ENCODE measurements at places on chromosomes 5 and 9.

- no peak for DNase-seq
These were observed 419.4 kb upstream of the PTGER4 start for GRCh38 chr5:40260361-40260760.

- DNase-seq, result no peak
These were observed 5.0 kb downstream of the NSMF start for GRCh38 chr9:137454145-137454596.

DNA sequence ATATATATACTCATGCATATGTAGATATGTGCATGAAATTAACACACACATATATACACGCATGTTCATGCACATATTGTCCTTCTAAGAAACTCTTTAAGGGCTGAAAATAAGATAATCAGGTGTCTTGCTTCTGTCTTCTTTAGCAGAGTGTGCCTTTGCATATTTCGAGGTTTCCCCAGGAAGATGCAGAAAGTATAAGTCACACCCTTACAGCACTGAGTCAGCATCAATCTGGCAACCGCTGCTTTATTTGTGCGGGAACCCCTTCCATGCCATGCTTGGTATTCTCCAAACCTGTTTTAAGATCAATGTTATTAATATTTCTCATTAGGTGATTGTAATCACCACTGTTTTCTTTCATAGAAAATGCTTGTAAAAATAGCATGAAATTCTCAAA is 557.9 kb downstream of the CAAP1 start:
- no peak for DNase-seq

DNA sequence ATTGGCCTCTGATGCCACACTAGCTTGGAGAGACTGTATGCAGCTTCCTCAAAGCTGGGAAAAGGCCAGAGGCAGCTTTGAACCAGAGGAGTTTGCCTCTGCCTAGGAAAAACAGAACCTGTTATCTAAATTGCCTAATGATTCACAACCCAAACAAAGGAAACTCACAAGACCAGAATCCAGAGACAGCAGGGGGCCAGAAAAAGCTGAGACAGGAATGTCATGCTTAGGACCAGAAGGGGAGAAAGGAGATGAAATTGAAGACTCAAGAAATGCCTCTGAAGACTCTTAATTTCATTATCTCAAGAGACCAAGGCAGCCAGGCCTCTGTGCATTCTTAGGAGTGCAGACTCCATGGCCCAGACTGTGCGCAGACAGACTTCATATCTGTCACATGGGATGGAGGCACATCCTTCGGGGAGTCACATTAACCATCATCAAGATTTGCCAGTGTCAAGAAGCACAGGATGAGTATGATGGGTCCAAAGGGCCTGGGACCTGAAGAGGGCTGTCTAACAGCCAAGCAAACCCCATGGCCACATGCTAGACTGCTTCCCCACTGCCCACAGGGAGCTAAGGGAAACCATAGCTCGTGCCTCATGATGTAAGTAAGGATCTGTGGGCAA is 57.3 kb downstream of the ARSB start:
- DNase-seq, result no peak

- DNase-seq, result no peak
These were observed 183.3 kb downstream of the DIRAS2 start for GRCh38 chr9:90459321-90459720.

DNA sequence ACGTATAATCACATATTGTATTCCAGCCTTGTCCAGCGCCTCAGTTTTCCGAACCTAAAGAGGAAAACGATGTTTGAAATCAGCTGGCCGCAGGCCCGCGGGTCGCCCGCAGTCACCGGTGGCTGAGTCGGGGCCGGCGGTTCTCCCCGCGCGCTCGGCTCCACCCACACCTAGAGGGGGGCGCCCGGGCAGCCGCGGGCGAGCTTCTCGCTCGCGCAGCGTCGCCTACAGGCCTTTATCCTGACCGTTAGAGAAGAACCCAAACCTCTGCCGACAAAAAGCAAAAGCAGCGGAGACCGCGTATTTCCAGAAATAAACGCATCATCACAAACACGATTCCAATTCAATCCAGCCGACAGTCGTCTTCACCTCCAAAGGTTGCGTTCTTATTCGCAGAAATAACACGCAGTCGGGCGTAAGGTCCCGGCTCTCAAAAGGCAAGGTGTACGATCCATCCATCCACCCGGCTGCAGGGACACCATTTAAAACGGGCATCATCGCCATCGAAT is 725 bp upstream of the NIPBL start:
- no peak for DNase-seq

DNA sequence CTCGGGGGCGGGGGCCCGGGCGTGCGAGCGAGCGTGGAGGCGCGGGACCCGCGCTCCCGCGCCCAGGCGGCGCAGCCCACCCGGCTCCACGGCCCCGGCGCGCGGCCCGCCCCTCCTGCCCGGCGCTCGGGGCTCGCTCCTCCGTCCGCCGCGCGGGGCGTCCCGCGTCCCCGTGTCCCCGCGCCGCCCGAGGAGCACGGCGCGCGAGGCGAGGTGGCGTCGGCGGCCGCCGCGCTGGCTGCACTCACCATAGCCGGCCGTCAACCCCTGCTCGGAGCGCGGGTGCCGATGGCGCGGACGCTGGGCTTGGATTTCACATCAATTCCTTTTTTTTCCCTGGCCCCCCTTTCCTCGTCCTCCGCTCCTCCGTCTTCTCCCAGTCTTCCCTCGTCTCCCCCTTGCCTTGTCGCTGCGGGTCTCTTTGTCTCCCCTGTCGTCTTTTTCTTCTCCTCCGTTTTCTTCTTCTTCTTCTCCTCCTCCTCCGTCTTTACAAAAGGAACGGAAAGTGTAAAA is 494 bp downstream of the PTCH1 start:
- no peak for DNase-seq

DNA sequence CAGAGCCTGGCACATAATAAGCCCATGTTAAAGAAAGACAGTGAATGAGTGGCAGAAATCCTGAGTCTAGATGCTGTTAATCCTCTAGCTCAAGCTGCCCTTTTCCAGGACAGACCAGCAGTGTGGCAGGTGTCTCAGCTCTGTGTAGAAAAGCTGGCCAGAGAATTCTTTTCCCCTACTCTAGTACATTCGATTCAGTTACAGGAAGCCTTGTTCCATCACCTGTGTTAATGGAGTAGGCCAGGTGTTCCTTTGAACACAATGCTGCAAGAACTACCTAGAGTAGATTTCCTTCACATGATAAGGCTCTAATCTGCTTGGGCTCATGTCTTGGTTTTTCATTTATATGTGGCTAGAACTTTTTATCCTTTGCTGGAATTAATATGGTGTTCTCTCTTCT is 52.5 kb downstream of the NUP214 start:
- no peak for DNase-seq

GRCh38 chr5:61256474-61256873 is 75.6 kb upstream of the ZSWIM6 start:
- no peak for DNase-seq

- DNase-seq, result no peak
These were observed 354.2 kb downstream of the ARL15 start for GRCh38 chr5:53956196-53956595.

- DNase-seq, result no peak
These were observed 162.7 kb upstream of the NFIL3 start for GRCh38 chr9:91586282-91586681.

DNA sequence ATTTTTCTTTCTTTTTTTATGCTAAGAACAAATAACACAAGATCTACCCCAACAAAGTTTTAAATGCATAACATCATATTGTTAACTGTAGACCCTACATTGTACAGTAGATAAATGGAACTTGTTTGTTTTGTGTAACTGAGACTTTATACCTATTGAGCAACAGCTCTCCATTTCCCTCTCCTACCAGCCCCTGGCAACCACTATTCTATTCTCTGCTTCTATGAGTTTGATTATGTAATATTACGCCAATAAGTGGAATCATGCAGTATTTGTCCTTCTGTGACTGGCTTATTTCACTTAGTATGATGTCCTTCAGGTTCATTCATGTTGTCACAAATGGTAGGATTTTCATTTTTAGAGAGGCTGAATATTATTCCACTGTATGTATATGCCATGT is 308.2 kb upstream of the PRR16 start:
- no peak for DNase-seq

GRCh38 chr9:109248133-109248581 is 72.7 kb downstream of the EPB41L4B start:
- DNase-seq, result no peak

DNA sequence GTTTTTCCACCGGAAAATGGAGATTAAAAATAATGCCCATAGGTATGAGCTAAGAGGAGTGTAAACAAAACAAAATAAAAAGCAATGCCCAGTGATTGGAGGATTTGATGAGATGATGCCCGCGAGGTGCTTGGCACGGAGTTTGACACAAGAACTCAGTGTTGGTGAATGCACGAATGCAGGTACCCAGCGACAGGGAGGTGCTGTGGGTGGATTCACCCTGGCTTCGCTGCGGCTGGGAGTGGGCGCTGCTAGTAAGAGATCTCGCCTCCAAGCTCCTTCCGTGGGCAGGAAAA is 526 bp upstream of the STXBP1 start:
- no peak for DNase-seq

DNA sequence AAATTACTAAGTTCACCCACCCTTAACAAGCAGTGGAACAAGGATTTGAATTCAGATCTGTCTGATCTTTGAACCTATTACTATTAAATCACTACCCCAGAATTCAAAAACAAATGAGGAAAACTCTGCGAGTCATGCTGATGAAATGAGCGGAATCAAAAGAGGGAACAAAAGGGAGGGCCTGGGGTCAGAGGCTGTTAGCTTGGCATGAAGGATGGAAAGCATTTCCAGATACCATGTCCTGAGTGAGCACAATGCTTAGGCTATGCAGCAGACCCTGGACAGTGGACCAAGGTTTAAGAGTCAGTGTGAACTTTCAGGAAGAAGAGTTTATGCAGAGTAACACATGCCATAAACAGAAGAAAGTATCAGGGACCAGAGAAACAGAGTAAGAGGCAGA is 30.5 kb downstream of the GRIA1 start:
- DNase-seq, result peak; percentile 30

- DNase-seq, result peak; percentile 25
These were observed 194 bp upstream of the RXFP3 start for GRCh38 chr5:33936004-33936380.

DNA sequence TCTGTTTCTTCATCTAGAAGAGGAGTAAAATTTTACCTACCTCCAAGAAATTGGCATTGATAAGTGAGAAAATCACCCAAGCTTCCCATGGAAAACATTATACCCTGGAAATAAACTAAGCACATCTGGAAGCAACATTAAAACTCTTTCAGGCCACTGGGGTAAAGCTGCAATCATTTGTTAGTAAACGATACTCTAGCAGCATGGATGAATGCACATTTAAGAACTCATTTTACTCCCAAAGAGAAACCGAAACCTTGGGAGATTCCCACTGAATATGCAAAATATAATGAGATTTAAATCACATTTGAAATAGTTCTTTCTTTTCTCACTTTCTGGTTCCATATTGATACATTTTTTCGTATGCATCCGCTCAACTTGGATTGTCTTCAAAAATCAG is 467.5 kb downstream of the EFNA5 start:
- no peak for DNase-seq

GRCh38 chr5:150644058-150644457 is 3.6 kb downstream of the SYNPO start:
- DNase-seq, result no peak

DNA sequence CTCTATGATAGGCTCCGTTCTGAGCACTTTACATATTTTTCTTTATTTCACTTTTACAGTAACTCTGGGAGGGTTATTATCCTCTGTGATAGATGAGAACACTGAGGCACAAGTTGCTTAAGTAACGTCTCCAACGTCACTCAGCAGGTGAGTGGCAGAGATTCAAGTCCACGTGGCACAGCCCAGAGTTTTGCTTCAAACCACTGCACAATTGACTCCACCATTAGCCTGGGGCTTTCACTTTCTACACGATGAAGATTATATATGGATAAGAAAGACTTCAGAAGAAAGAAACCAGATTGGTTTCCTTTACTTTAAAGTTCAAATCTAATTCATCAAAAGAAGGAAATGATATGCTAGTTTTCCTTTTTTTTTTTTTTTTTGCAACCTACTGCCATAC is 245.9 kb downstream of the SYK start:
- no peak for DNase-seq

- no peak for DNase-seq
These were observed 1.6 kb downstream of the AFAP1L1 start for GRCh38 chr5:149273237-149273636.

- no peak for DNase-seq
These were observed 176.1 kb upstream of the MVB12B start for GRCh38 chr9:126150411-126151030.

DNA sequence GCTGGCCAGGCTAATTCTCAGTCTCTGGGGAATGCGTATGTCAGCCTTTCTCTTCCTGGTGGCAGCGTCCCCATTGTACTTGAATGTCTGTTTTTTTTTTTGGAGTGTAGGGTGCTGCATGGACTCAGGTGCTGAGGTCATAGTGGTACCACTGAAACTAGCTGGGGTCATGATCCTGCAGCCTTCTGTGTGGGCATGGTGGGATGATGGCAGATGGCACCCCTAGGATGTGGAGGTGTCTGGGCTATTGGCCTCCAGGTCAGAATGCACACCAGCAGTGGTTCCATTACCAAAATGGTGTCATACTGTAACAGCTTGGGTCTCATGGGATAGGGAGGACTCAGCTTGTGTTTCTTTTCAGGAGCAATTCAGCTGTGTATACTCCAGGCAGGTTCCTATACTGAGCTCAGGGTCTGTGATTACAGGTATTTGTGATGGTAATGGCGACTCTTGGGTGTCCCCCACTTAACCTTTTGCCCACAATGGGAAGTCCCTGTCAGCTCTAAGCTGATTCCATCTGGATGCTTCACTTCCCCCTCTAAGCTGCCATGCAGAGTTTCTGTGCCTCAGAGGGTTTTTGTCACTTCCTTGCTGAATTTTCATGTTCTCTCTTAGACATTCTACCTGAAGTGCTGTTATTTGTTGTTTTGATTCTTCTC is 17.9 kb downstream of the HSD17B4 start:
- DNase-seq, result no peak

DNA sequence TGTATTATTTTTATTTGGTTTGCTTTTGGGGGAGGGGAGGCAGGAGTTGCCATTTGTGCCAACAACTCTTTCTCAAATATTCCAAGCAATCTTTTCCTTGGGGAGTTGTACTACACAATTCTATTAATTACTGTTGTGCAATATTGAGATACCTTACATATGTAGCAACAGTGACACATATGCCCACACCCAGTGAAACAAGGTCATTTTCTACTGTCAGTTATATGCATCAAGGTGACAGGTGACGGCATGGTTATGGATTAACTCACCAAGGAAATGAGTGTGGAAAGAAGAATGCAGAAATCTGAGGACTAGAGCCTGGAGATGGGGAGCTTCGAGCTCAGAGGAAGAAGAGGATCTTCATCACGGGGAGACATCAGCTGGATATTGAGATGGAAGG is 17.9 kb upstream of the MSMP start:
- DNase-seq, result no peak

DNA sequence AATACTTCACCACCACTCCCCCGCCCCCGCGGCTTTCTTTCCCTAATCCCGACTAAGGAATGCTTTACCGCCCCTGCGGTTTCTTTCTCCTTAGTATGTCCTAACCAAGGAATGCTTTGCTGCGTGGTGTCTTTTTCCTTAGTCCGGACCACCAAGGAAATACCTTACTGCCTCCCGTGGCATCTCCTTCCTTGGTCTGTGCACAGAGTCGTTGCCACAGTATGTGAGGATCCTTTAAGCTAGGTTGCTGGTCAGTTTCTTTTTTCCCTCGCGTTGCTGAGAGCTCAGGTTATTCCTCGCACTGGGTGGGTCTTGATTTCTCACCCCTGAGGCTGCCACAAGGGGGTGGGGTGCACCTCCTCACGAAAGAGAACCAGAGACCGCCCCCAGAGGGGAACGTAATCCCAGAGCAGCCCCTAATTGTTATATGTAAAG is 309.4 kb downstream of the NR3C1 start:
- no peak for DNase-seq

- DNase-seq, result no peak
These were observed 68.1 kb upstream of the GRAMD2B start for GRCh38 chr5:126354858-126355731.

- peak; percentile 23 for DNase-seq
These were observed 16.8 kb downstream of the TXNDC8 start for GRCh38 chr9:110320651-110321445.

Measured in skeletal muscle cell (primary cell).